ENCODE measurements at places on chromosomes 5 and 9.

GRCh38 chr9:130834371-130835336 lies at the start of gene ABL1:
ABL1 (plus strand) TSS chr9:130835254; CDS start chr9:130835447, 193 bp downstream.
- peak; percentile 36 for DNase-seq

DNA sequence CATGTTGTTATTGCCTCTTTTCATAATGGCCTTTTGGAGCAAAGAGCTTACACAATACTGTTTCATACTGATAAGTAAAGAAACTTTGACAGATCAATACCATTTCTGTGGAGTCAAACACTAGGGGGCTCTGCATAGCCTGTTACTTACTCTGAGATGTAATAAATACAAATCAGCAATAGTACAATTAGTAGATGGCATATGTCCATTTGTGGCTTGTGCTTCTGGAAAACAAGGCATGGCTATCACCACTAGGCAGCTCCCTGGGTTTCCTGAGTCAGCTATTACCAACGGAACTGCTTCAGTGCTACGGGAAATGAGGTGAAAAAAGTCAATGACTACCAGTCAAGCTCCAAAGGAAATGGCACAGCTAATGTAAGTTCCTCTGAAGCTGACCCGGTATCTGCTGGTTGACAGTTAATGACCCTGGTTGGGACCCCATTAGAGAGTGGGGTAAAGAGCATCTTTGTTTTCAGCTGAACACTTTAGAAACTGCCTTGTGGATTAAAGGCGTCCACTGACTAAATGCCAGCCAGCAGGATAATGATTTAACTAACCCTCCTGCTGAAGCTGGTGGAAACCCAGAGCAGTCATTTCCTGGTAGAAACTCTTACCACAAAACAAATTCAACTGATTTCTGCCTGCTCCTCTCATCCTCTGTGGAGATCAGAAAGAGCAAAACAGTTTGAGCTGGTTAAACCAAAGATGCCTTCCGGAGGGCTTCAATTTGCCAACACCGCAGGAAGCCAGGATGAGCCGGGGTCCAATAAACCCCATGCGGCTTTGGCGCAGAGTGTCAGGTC lies 69.0 kb upstream of the FAM169A start:
- DNase-seq = no peak

DNA sequence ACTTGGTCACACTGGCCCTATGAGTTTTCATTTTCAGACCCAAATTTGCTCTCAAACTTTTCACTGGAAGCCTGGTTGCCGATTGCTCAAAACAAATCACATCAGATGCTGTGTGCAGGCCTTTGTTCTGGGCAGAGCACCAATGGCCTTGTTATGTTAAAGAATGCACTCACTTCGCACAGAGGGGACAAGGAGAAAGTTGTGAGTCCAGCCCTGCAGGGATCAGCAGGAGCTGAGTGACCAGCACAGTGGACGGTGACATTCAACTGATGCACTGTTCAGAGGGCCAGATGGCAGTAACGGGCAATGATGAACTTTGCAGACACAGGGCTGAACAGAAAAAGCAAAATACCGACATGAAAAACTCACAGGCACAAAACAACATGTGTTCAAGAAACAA lies 86.1 kb downstream of the BARX1 start:
- no peak for DNase-seq

GRCh38 chr5:77210091-77210963 lies at the start of gene PDE8B:
PDE8B (plus strand) TSS chr5:77210680; CDS start chr5:77210926, 246 bp downstream.
- no peak for DNase-seq

DNA sequence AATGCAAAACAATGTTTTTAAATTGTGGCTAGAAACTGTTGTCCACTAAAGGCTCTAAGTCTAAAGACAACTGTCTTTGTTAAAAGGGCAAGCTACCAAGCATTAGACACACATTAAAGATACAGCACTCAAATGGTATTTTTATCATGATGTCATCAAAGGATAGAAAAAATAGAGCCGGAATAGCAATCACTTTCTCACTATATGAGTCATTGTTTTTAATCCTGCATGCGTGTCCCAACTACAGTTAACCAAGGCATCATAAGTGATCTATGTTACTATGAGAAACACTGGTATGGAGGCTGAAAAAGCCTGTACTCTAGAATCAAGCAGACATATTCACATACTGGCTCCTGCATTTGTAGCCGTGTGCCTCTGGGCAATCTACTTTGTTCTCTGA lies 1.9 kb upstream of the PJA2 start:
- no peak for DNase-seq

GRCh38 chr5:171431251-171431777 lies 11.9 kb downstream of the FGF18 start:
- no peak for DNase-seq

GRCh38 chr5:142221091-142221860 lies 103.5 kb downstream of the SPRY4 start:
- DNase-seq = no peak

GRCh38 chr9:14434158-14434504 lies 120.2 kb upstream of the NFIB start:
- DNase-seq = no peak

DNA sequence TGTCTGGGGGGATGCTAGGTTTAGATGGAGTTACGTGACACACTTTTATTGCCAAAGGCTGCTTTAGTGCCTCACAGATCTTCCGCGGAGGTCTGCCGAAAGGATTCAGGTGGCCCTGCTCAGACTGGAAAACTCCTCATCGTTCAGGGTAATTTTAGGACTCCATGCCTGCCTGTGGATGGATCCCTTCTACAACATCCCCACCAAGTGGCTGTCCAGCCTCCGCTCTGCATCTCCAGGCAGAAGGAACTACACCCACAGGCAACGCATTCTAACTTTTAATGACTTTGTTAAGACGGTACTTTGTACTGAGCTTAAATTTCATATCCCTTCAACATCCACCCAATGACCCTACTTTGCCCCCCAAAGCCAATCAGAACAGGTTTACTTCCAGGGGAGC lies 29.4 kb downstream of the ATPSCKMT start:
- no peak for DNase-seq

DNA sequence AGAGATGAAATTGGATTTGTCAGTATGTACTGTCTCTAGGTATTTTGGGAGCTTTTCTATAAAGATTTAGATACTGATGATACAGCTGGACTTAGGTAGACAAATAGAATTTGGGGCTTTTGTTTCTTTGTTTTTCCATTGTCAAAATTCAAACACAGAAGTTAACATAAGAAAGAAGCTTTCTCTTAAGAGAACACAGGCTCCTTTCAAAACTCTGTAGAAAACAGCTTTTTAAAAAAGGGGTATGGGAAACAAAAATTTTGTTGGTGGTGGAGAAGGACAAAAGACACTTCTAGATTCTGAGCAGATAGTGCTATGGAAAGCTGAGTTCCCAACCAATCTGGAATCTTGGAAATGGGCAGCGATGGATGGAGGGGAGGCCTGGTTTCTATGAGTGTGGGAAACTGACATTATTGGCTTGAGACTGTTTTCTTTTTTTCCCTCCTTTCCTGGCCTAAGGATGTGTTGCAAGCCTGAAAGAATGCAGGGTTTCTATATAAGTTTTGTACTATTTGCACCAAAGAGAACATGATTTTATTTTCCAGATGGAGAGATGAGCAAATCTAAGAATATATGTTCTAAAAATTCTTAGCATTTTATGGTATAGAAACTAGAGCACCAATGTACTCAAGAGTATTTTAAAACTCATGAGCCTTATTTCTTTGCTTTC lies 240.0 kb downstream of the PRR16 start:
- DNase-seq = no peak

DNA sequence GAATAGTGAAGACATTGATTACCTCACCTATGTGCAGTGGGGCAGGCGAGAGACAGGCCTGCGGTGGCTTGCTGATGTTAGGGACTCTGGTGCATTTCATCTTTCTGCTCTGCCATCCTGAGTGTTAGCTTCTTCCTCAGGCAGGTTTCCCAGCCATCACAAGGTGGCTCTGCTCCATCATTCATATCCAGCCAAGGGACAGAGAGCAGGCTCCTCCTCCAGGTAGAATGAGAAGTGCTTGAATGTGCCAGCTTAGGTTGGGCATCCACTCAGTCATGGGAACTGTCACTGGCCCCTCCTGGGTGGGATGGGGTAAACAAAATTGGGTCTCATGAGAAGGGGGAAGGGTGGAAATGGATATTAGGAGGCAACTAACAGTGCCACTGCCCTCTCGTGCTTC lies 24.8 kb downstream of the GPR107 start:
- DNase-seq = no peak

- no peak for DNase-seq
Observed at GRCh38 chr5:157978061-157978460, 119.1 kb upstream of the CLINT1 start.

DNA sequence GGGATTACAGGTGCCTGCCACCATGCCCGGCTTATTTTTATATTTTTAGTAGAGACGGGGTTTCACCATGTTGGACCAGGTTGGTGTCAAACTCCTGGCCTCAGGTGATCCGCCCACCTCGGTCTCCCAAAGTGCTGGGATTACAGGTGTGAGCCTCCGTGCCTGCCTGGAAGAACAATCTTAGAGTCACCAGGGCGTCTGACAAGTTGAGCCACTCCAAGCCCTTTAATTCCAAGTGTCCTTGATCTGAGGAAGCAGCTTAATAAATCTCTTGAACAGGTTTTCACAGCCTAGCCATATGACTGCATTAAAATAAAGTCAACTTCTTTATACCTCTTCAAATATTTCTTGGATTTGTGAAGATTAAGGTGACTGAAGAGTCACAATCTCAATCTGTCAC lies 31.5 kb downstream of the SLC44A1 start:
- DNase-seq = no peak

GRCh38 chr5:33688066-33688465 lies 203.7 kb downstream of the ADAMTS12 start:
- DNase-seq = no peak

DNA sequence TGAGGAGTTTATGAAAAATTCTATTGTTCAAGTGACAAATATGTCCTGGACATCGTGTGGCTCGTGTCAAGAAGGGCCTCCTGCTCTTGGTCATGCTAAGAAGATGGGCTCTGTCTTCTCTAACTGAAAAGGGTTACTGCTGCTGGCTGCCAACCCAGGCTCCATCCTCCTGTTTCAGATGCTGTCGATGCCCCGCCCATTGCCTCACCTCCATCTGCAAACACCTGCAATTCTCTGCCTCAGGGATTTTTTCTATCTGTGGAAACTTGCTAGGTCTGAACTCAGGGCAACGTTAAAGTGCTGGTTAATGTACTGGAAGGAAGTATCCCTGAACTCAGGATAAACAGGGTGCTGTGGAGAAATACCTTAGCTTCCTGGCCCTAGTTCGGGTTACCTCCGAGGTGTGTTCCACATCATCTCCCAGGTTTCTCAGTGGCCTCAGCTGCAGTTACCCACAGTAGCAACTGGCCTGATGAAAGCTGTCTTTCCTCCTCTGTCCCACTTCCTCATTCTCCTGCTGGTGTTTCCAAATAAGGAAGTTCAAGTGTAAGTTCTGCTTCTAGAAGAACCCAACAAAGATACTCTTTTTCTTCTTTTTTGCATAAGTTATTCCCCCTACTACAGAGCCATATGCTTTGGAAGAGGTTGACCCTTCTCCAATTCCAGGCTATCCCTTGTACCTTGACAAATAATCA lies 151.7 kb upstream of the SMIM23 start:
- no peak for DNase-seq

GRCh38 chr9:4020038-4020754 lies 279.7 kb downstream of the GLIS3 start:
- DNase-seq = no peak

GRCh38 chr5:68159224-68159951 lies 56.2 kb upstream of the PIK3R1 start:
- no peak for DNase-seq

DNA sequence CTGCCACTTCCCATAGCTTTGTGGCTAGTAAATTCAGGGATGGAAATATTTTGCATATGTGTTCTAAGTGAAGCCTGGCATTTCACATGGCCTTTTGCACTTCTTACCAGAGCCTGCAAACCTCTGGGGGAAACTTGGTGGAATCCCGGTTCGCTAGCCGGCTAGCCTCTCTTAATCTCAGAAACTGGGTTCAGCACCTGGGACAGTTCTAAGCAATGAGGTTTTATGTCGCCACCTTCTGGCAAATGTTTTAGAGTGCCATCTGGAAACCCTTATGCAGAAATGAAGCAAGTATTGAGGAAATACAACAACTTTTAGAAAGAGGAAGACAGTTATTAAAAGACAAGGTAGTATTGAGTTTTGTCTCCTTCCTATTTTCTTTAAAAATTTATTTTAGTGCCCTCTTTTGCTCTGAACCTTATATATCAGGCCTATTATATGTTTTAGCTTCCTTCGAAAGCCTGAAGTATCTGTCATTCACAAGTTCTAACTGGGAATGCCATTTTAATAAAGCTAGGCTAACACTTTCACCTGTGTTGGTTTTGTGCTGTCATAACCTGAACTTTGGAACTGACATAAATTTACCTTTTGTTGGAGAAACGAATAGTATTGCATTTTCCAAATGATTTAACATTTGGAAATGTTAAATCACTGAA lies 963 bp upstream of the HTR1A start:
- DNase-seq = no peak

DNA sequence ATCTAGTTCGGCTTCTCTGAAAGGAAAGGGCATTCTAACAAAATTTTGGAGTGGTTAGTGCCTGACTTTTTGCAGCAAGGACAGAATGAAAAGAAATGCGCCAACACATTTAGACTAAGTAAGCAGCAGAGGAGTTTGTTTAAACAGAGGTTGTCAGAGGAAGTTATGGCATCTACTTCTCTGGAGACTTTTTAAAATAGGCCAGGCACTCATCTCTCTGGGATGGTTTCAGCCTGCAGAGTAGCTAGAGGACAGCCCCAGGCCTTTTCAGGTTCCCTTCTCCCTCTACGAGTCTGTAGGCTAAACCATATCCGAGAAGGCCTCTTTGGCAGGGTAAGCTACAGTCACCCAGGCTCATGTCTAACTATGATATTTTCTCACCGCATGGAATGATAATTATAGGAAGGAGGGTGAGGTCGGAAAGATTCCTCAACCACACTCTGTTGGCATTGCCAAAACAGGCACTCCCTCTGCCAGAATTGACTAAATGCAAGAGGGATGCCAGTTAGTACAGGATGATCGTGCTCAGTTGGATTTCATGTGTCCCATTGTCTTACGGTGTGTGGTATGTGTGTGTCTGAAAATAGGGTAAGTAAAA lies 1.4 kb upstream of the CTXN3 start:
- DNase-seq = no peak

GRCh38 chr5:15248731-15249130 lies 251.2 kb upstream of the FBXL7 start:
- no peak for DNase-seq

GRCh38 chr5:103110403-103110802 lies 9.5 kb downstream of the GIN1 start:
- DNase-seq = no peak

GRCh38 chr9:109639674-109640579 lies 140.1 kb upstream of the PALM2AKAP2 start:
- DNase-seq = no peak

All from activated effector memory CD4-positive, alpha-beta T cell treated with Interleukin-2 at 50 U/mL for 16 hours (primary cell).